ENCODE measurements at places on chromosomes 12 and 14.

- no peak for DNase-seq
Measured at GRCh38 chr12:52037248-52037861, 13.9 kb upstream of the NR4A1 start.

GRCh38 chr12:49233842-49234526, 30.9 kb upstream of the TUBA1C start:
- no peak for DNase-seq

GRCh38 chr14:63249092-63249491, 44.8 kb downstream of the RHOJ start:
- no peak for DNase-seq

GRCh38 chr14:52342849-52343596, 28.9 kb downstream of the PTGER2 start:
- no peak for DNase-seq

DNA sequence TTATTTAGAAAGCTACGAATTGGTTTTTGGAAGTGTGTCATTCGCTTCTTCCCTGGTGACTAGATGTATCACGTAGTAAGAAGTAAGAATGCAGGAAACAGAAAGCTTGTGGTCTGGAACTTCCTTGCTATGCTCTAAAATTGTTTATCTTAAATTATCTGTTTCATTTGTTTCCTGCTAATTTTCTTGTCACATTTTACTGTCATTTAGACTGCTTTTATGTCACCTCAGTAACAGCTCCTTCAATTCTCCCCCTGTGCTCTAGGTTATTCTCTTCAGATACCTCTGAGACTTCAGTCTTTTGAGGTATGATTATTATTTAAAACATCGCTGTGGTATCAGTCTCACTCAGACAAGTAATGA, 699 bp upstream of the CD69 start:
- no peak for DNase-seq

- DNase-seq: no peak
Measured at GRCh38 chr12:108576660-108577234, 14.4 kb downstream of the ISCU start.

DNA sequence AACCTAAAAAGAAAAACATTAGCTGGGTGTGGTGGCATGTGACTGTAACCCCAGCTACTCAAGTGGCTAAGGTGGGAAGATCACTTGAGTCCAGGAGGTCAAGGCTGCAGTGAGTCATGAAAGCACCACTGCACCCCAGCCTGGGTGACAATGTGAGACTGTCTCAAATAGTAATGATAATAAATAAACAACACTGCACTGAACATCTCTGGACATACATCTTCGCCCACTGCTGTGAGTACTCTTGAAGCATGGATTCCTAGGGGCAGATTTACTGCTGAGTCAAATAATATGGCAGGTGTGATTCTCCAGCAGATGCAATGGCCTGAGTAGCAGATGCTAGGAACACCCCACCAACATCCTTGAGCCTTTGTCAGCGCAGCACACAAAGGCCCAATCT, 23.6 kb downstream of the ABCB9 start:
- peak; percentile 24 for DNase-seq

DNA sequence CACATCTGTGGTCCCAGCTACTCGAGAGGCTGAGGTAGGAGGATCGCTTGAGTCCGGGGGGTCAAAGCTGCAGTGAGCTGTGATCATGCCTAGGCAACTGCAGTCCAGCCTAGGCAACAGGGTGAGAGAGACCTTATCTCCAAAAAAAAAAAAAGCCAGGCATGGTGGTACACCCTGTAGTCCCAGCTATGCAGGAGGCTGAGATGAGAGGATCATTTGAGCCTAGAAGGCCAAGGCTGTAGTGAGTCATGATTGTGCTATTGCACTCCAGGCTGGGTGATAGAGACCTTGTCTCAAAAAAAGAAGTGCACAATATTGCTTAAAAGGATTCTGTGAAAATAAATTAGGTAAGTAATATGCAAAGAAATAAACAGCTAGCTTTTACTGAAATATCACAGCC, 17.0 kb downstream of the NAA25 start:
- no peak for DNase-seq

DNA sequence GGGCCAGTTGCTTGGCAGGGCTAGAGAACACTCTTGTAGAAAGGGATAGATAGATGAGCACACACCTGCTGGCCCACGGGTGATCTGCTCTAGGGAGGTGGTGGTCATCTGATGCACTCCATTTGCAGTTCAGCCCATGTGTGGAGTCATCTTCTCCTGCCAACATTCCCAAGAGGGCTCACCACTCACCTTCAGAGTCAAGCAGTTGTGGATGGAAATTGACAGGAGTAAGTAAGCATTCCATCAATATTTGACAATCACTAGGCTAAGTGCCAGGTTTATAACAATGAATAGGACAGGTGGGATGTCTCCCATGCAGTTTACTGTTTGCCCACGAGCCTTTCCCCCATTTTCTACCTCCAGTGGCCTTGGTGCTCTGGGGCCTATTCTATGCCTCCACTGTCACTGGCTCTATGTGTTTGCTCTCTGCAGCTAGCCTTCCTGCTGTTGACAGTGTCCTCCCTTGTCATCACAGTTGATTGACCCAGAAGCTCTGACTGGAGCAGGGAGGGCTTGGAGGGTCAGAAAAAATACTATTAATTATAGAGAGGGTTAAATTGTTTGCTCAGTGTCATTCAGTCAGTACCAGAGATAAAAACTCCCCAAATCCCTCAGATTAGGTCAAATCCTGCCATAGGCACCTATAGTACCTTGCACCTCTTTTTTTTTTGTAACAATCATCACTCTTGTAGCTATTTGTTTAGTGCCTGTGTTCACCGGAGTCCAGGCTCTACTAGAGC, 134.6 kb upstream of the PZP start:
- DNase-seq: no peak

DNA sequence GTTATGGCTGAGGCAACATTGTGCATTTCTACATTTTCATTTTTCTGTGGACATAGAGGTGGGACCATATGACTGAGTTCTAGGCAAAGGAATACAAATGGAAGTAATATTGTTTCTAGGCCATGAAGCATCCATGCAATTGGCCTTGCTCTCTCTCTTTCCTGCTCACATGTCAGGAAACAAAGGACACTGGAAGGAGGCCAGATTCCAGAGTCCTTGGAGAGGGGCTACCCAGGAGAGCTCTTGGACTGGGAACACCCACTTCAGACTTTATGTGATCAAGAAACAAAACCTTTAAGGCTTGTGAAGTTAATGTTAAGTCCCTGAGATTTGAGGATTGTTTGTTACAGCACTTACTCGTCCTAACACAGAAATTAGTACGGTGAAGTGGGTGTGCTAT, 32.8 kb downstream of the PDZRN4 start:
- DNase-seq: no peak

DNA sequence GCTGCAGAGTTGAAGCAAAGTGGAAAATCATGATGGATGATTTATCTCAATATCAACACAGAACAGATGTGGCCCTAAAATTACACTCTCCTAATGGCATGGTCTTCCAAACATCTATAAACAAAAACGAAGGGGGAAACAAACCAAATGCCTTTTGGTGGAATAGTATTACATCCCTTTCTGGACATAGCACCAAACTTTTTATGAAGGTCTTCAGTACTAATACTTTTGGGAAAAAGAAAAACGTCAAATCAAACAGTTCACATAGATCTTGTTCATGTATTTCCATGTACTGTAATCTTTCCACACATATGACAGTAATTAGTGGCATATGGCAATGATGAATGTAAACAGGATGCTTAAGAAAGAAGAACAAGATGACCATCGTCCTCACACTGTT, 22.9 kb upstream of the ANAPC7 start:
- DNase-seq: no peak

- DNase-seq: no peak
Measured at GRCh38 chr12:26211331-26211730, 16.0 kb downstream of the SSPN start.

Data from RPMI8226 (cell line).